ENCODE measurements at places on chromosomes 1 and 21.

GRCh38 chr1:199123615-199124014 is 484.8 kb downstream of the PTPRC start:
- DNase-seq: no peak

DNA sequence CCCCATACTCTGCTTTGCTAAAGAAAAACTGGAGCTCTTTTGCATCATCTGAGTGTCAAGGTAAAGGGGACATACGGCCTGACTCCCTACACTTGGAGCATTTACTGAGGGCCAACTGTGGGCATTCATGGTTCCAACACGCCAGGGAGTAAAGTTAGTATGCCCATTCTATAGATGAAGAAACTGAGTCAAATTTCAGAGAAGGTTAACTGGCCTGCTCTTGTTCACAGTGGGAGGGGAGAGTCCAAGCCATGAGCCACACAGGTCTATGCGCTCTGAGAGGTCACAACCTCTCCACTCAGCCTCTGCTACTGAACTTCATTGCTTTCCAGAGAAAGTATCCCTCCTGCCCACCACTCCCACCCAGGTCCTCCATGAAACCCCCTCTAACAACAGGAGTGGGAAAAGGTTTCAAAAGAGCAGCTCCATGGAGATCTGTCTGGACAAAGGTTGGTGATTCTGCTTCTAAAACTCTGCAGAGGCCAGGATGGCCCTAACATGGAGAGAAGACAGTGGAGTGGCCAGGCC is 6.8 kb upstream of the KCNN3 start:
- no peak for DNase-seq

- no peak for DNase-seq
These were observed 25.3 kb downstream of the WLS start for GRCh38 chr1:68206848-68207689.

- DNase-seq: no peak
These were observed 136.7 kb upstream of the RAVER2 start for GRCh38 chr1:64608005-64608650.

- no peak for DNase-seq
These were observed 8.9 kb downstream of the CITED4 start for GRCh38 chr1:40853113-40853884.

- DNase-seq: no peak
These were observed 54.3 kb upstream of the TRAPPC10 start for GRCh38 chr21:43957611-43958362.

GRCh38 chr21:43015906-43016540 is 41.7 kb downstream of the PKNOX1 start:
- no peak for DNase-seq
